ENCODE measurements at places on chromosomes 6 and 20. TPM values are rescaled to one million over a fixed set of nuclear protein-coding genes. Genes with fewer than 3 reads are reported as not detected.

FAM83C gene
- not detected for polyA plus RNA-seq

PROKR2 gene
- not detected for polyA plus RNA-seq

RIN2 gene
- polyA plus RNA-seq: 37.9 TPM

ANGPT4 gene
- 0.32 TPM for polyA plus RNA-seq

PTPRK gene
- polyA plus RNA-seq: 29.1 TPM

C6orf132 gene
- polyA plus RNA-seq: 1.2 TPM

GTF3C6 gene
- 106 TPM for polyA plus RNA-seq

TAAR2 gene
- not detected for polyA plus RNA-seq

IRF4 gene
- 0.75 TPM for polyA plus RNA-seq
